ENCODE measurements at places on chromosomes 7 and 10. TPM values are rescaled to one million over a fixed set of nuclear protein-coding genes. Genes with fewer than 3 reads are reported as not detected.
A peak's percentile ranks its signal among the peaks of the same experiment; 100 is the strongest.

- no peak overlapping the region for H3K4me3 ChIP-seq
- H3K27me3 ChIP-seq: no peaks in the 10 kb centered on the region
- no peak for DNase-seq
- H3K4me1 ChIP-seq: no peaks in the 10 kb centered on the region
- H3K27ac ChIP-seq: no peak overlapping the region
- H3K36me3 ChIP-seq: no peaks in the 10 kb centered on the region
These were observed 24.7 kb upstream of the DPYSL4 start for GRCh38 chr10:132162021-132162531.

DNA sequence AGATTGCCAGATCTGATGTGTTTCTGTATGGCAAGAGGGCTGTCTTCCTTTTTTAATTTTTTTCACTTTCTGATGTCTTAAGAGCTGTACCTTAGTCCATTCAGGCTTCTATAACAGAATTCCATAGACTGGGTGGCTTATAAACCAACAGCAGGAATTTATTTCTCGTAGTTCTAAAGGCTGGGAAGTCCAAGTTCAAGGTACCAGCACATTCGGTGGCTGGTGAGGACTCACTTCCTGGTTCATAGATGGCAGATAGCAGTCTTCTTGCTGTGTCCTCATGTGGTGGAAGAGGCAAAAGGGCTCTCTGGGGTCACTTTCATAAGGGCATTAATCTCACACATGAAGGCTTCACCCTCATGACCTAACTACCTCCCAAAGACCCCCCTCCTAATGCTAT is 20.8 kb downstream of the GPNMB start:
- H3K27me3 ChIP-seq: no peaks in the 10 kb centered on the region
- H3K36me3 ChIP-seq: no peaks in the 10 kb centered on the region
- no peaks in the 10 kb centered on the region for H3K4me1 ChIP-seq
- DNase-seq: no peak
- H3K27ac ChIP-seq: no peak overlapping the region

The SPDYE16 gene
- total RNA-seq: not detected

DNA sequence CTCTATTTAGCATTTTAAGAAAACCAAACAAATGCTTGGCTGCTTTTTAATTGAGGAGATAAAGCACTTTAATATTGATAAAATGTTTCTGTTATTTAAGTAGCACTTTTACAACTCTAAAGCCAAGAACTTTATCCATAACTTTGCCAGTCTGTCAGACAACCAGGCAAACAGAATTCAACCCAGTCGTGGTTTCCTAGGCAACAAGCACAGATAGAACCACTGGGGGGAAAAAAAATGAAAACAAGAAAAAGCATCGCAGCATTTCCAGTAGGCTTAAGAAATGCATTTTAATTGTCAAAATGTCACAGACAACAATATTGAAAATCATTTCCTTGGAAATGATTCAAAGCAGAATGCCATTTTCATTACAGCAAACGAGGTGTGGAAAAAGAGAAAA is 323.4 kb downstream of the PARD3 start:
- H3K36me3 ChIP-seq: no peaks in the 10 kb centered on the region
- DNase-seq: no peak
- H3K4me3 ChIP-seq: no peak overlapping the region

DNA sequence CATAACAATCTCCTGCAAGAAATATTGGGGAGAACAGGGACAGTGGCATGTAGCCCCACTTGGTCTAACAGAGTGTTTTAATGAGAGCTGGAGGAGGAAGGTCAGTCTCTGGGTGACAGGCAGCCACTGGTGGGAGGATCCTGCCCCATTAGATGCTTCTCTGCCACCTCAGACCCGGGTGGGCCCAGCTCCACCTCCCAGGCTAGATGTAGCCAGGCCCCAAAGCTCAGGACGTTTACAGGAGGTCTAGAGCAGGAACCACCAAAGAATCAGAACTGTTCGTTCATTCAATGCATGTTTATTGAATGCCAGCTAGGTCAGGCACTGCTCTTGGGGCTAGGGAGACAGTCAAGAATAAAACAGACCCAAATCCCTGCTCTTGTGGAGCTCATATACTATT is 28.4 kb upstream of the GPNMB start:
- no peak overlapping the region for H3K4me3 ChIP-seq
- no peak overlapping the region for H3K27ac ChIP-seq
- H3K36me3 ChIP-seq: no peaks in the 10 kb centered on the region
- DNase-seq: no peak
- no peaks in the 10 kb centered on the region for H3K4me1 ChIP-seq

The TSPAN12 gene
- 166 TPM for total RNA-seq

The ARID5B gene
- total RNA-seq: 8.6 TPM

DNA sequence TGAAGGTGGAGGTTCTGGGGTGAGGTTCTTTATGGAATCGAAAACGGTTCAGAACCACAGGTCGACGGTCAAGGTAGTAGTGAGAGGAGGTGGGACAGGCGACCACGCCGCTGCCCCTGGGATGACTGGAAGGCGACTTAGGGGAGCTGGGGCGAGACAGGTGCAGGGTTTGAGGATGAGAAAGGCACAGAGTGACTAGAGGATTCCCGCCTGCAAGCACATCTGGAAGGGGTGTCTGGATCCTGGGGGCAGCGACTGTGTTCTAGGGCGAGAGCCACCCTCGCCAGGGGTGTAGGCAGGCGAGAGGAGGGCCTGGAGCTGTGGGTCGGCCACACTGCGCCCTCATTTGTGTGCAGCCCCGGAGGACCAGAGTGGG is 468 bp upstream of the IRF5 start:
- no peak overlapping the region for H3K27ac ChIP-seq
- no peaks in the 10 kb centered on the region for H3K27me3 ChIP-seq
- no peak for DNase-seq
- no peak overlapping the region for H3K4me3 ChIP-seq
- no peaks in the 10 kb centered on the region for H3K36me3 ChIP-seq

- H3K27me3 ChIP-seq: no peaks in the 10 kb centered on the region
- H3K4me3 ChIP-seq: no peak overlapping the region
- no peak overlapping the region for H3K27ac ChIP-seq
- DNase-seq: no peak
These were observed 1.9 kb upstream of the OTUD1 start for GRCh38 chr10:23436983-23437382.

The PNLIPRP1 gene
- not detected for total RNA-seq

The ADAMTS14 gene
- not detected for total RNA-seq

- no peak for DNase-seq
- no peaks in the 10 kb centered on the region for H3K27me3 ChIP-seq
- no peaks in the 10 kb centered on the region for H3K4me1 ChIP-seq
- no peak overlapping the region for H3K4me3 ChIP-seq
- H3K27ac ChIP-seq: no peak overlapping the region
These were observed 42.0 kb downstream of the ZNF467 start for GRCh38 chr7:149731207-149731955.

The NPC1L1 gene
- under 0.01 TPM for total RNA-seq

DNA sequence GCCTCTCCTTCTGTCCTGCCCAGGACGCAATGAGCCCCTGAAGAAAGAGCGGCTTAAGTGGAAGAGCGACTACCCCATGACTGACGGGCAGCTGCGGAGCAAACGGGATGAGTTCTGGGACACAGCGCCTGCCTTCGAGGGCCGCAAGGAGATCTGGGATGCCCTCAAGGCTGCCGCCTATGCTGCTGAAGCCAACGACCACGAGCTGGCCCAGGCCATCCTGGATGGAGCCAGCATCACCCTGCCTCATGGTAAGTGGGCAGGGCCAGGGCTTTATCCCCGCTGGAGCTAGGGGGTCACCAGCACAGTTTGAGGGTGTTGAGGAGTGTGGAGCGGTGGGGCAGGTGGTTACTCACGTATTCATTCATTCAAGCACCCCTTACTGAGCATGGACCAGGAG is 4.7 kb upstream of the ANKRD2 start:
- H3K36me3 ChIP-seq: peaks cover 19% of the 10 kb centered on the region
- no peak overlapping the region for H3K4me3 ChIP-seq
- H3K27ac ChIP-seq: no peak overlapping the region
- no peak for DNase-seq

DNA sequence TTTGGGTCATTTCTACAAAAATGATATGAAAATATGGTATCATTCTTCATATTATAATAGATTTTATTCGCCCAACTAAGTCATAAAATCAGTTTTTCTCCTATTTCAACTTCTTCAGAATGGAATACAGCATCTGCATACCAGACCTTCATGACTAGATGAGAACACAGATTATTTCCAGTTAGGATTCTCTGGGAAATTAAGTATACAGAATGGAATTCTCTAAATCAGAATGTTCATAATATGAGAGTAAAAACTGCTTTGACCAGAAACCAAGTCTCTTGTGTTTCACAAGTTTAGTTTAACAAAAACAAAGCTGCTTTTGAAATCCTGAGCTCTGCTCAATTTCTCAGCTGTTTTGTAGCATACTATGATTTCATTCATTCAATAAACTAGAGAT is 160.3 kb upstream of the SEMA3A start:
- H3K36me3 ChIP-seq: no peaks in the 10 kb centered on the region
- H3K4me1 ChIP-seq: no peaks in the 10 kb centered on the region
- no peak for DNase-seq
- H3K4me3 ChIP-seq: no peak overlapping the region
- H3K27me3 ChIP-seq: no peaks in the 10 kb centered on the region

GRCh38 chr7:3439333-3440030 is 138.4 kb downstream of the SDK1 start:
- no peaks in the 10 kb centered on the region for H3K4me1 ChIP-seq
- DNase-seq: no peak
- no peaks in the 10 kb centered on the region for H3K27me3 ChIP-seq
- no peak overlapping the region for H3K4me3 ChIP-seq
- no peak overlapping the region for H3K27ac ChIP-seq

DNA sequence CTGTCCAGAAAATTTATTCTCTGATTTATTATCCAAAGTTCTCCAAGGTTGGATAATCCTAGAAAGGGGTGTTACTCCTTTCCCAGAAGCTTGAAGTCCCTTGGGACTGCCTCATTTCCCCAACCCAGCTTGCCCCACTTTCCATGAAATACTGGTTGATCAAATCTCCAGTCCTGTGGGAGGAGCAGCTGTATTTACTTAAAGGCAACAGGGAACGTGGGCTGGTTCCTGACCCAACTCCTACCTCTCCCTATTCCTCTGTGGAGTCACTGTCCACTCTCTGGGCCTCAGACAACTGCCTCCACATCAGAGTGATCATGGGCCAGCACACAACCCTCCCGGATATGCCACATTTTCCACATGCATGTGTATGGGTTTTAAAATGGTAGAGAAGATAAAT is 166.2 kb upstream of the PRR15 start:
- no peaks in the 10 kb centered on the region for H3K27me3 ChIP-seq
- DNase-seq: no peak
- no peak overlapping the region for H3K27ac ChIP-seq
- no peaks in the 10 kb centered on the region for H3K4me1 ChIP-seq
- H3K4me3 ChIP-seq: no peak overlapping the region

DNA sequence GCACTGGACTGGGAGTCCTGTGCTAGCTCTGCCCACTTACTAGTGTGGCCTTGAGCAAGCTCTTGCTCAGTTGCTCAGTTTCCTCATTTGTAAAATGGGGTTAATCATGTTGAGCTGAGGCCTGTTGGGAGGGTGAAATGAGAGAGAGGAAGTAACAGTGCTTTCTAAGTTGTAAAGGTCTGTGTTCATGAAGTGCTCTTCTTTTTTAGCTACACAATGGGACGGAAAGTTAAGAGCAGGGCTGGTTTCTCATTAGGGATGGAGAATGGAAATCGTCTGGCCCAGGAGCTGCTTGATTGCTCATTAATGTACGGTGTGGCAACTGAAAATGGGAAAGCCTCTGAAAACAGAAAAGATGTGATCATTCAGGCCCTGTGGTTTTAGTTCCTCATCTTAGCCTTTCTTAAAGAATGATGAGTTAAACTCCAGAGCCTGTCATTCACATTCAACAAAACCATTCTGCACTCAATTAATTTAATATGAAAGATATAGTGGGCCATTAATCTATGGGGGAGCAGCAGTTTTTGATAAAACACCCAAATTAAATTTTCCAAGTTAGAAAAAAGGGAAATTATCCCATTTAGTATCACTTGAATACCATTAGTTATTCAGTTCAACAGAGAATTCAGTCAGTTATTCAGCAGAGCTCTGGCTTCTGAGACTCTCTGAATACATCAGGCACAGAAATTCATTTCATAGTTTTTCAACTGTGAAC is 60.5 kb downstream of the SH2D4B start:
- DNase-seq: no peak
- no peak overlapping the region for H3K27ac ChIP-seq
- H3K36me3 ChIP-seq: no peaks in the 10 kb centered on the region
- H3K4me1 ChIP-seq: no peaks in the 10 kb centered on the region
- H3K27me3 ChIP-seq: no peaks in the 10 kb centered on the region

- no peak overlapping the region for H3K27ac ChIP-seq
- no peaks in the 10 kb centered on the region for H3K4me1 ChIP-seq
- H3K36me3 ChIP-seq: no peaks in the 10 kb centered on the region
- H3K4me3 ChIP-seq: no peak overlapping the region
- no peaks in the 10 kb centered on the region for H3K27me3 ChIP-seq
- no peak for DNase-seq
These were observed 580.5 kb downstream of the INHBA start for GRCh38 chr7:41122256-41122987.

The ANXA7 gene
- total RNA-seq: 155 TPM

DNA sequence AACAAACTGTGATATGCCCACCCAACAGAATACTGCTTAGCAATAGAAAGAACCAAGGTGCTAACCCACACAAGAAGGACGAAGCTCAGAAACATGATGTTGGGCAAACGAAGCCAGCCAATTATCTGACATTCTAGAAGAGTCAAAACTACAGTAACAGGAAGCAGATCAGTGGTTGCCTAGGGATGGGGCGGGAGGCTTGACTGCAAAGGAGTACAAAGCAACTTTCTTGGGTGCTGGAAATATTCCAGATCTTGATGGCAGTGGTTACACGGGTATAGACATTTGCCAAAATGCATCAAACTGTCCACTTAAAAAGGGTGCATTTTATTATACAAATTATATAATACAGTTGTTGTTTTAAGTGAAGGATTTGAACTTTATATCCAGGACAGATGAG is 41.1 kb upstream of the RET start:
- H3K4me3 ChIP-seq: no peak overlapping the region
- no peaks in the 10 kb centered on the region for H3K36me3 ChIP-seq
- DNase-seq: no peak
- H3K27me3 ChIP-seq: no peaks in the 10 kb centered on the region

DNA sequence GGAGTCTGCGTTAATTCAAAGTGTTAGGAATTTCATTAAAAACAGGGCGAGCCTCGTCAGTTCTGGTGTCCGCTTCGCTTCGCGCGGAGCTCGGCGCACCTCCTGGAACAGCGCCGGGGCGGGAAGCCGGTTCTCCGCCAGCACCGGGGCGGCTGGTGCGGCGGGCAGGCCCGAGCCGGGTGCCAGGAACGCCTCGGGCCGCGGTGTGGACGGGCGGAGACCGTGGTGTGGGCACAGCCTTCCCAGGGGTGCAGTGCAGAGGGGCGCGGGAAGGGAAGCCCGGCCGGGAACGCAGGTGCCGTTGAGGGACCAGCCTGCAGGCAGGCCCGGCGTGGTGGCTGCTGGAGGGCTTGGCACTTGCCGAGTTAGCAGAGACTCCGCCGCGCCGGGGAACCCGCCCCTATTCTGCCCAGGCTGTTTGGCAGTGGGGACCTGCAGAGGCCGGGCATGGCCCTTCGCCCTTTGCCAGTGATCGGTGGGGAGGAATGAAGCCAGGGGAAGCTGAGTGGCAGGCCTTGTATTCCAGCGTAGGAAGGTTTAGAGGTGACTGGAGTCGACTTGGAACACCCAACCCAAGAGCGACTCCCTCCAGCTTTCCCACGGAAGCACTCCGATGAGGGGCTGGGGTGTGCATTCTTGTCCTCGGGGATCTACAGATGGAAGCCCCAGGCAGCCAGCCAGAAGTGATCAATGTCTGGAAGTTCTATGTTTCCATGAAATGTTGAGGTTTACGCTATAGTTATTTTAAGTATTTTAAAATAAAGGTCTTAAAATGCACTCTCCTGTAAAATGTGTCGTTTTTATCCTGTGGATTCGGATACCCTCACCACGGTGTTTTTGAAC is 945 bp upstream of the RHEB start:
- no peaks in the 10 kb centered on the region for H3K36me3 ChIP-seq
- H3K27ac ChIP-seq: peak overlapping the region; percentile 64
- H3K27me3 ChIP-seq: no peaks in the 10 kb centered on the region
- H3K4me3 ChIP-seq: peak overlapping the region; percentile 44

The KNDC1 gene
- total RNA-seq: 51.7 TPM
